ENCODE measurements at places on chromosomes 12 and 14. TPM values are rescaled to one million over a fixed set of nuclear protein-coding genes. Genes with fewer than 3 reads are reported as not detected.
A peak's percentile ranks its signal among the peaks of the same experiment; 100 is the strongest.

The SMCO2 gene
- total RNA-seq, result not detected

The CCDC177 gene
- total RNA-seq, result 0.29 TPM

The RAB3IP gene
- 21.6 TPM for total RNA-seq

The APEX1 gene
- 150 TPM for total RNA-seq

The SELPLG gene
- total RNA-seq, result 6.7 TPM

DNA sequence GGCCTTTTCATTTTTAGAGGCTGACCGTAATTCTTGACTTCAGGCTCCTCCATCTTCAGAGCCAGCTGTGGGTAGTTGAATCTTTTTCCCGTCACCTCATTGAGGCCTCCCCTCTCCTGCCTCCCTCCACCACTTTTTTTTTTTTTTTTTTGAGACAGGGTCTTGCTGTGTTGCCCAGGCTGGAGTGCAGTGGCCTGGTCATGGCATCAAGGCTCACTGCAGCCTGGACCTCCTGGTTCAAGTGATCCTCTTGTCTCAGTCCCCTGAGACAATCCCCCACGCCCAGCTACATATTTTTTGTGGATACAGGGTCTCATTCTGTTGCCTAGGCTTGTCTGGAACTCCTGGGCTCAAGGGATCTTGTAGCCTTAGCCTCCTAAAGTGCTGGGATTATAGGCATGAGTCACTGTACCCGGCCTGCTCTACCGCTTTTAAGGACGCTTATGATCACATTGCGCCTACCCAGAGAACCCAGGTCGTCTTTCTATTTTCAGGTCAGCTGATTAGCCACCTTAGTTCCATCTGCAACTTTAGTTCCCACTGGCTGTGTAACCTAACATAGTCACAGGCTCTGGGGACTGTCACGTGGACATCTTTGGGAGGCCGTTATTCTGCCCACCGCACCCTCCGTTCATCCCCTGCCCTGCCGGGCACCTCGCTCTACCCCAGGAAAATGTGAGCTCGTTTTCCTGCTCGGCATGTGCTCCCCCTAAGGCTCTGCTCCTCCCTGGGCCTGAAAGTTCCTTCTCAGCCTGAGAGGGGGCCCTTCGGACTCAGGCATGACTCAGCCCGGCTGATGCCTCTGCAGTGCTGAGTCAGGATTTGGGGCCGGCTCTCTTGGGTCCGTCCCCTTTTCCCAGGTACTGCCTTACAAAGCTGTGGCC, 13.4 kb downstream of the TNFAIP2 start:
- DNase-seq, result no peak

DNA sequence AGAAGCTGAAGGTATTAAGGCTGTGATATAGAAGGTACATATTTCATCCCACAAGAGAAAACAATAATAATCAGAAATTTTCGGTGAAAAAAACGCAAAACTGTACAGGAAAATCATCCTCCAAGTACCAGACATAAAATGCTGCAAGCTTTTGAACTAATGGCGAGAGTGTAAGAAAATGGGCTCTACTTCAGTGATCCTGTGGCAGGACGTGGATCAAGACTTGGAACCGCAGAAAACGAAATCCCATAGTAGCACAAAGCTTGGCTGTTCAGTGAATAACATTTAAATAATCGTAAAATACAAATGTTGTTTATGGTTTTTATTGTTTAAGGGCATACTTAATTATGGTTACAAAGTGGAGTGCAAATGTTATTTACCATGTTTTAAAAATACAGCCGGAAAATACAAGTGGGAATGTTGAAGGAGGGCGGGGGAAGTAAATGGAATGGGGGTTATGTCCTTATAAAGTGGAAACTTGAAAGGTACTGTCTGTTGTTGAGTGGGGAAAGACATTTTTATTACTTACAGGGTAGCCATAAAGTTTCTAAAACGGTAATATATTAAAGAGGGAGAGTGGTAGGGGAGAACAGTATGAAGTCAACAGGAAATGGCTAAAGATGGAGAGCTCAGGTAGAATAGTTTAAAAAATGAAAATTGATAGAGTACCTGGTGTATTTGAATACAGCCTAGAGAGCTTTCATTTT, 1.1 kb downstream of the SMIM10L1 start:
- no peak for DNase-seq

DNA sequence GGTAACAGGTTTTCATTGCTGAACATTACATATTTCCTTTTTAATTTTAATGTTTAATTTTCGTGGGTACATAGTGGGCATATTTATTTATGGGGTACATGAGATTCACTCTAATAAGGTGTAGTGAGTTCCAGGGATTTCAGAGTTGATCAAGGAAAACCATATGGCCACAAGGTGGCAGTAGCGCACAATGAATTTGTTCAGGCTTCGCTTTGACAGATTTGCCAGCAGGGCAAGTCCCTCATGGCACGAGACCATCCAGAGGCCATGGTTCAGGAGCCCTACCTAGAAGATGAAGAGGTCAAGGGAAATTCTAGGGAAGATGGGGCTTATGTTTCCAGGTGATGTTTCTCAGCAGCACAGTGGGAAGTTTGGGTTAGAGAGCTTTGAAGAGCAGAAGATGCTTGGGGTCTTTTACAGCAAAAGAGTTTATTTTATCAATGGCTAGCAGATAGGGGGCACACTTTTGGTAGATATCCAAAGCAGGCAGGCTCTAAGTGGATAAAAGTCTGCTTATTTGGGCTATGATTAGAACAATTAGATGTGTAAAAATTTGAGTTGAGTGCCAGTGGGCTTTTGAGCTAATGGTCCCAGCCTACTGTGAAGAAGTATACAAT, 1004.4 kb downstream of the AACS start:
- no peak for DNase-seq

- DNase-seq, result peak; percentile 43
These were observed 9.2 kb upstream of the PAPLN start for GRCh38 chr14:73227812-73228781.

- DNase-seq, result no peak
These were observed 191.0 kb downstream of the DICER1 start for GRCh38 chr14:94966344-94966743.

- DNase-seq, result no peak
These were observed 72.4 kb downstream of the MAP1LC3B2 start for GRCh38 chr12:116631619-116632018.

GRCh38 chr14:90499121-90499520, 102.3 kb downstream of the CALM1 start:
- DNase-seq, result no peak

- DNase-seq, result no peak
These were observed 25.3 kb downstream of the AK7 start for GRCh38 chr14:96417254-96417653.

DNA sequence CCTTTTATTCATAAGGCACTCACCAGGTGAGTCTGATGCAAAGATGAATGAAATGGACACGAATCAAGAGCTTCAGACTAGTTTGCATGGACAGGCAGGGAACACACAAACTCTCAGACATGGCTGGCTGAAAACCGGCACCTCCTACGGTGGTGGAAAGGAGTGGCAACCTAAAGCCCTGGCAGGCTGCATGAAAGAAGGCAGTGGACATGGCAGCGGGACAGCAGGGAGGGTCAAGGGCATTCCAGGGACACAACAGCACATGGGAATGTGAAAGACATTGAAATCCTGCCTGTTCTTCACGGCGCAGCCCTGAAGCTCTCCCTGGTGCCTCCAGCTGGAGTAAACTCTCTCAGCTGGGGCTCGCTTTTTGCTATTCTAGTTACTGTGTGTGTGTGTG, 16.6 kb upstream of the LRTM2 start:
- DNase-seq, result no peak
